ENCODE measurements at places on chromosomes 1 and 21. TPM values are rescaled to one million over a fixed set of nuclear protein-coding genes. Genes with fewer than 3 reads are reported as not detected.

Gene VASH2
- 0.14 TPM for total RNA-seq

DNA sequence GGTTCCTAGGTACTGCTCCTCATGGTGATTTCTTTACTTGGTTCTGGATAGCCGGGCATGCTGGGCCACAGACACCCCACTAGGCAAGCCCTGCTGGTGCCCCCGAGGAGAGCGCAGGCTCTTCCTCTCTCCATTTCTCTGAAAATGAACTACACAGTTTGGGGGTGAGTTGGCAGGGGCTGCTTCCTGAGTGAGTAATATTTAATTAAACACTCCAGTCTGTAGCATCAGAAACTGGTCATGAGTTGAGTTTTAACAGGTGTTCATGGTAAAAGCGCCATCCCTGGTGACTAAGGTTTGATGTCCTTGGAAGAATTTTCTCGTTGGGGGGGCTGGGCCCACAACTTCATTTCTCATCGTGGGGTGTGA lies 1.7 kb downstream of the SPSB1 start:
- no peak for DNase-seq

- DNase-seq = no peak
Observed at GRCh38 chr1:161848676-161849075, 82.6 kb downstream of the ATF6 start.

DNA sequence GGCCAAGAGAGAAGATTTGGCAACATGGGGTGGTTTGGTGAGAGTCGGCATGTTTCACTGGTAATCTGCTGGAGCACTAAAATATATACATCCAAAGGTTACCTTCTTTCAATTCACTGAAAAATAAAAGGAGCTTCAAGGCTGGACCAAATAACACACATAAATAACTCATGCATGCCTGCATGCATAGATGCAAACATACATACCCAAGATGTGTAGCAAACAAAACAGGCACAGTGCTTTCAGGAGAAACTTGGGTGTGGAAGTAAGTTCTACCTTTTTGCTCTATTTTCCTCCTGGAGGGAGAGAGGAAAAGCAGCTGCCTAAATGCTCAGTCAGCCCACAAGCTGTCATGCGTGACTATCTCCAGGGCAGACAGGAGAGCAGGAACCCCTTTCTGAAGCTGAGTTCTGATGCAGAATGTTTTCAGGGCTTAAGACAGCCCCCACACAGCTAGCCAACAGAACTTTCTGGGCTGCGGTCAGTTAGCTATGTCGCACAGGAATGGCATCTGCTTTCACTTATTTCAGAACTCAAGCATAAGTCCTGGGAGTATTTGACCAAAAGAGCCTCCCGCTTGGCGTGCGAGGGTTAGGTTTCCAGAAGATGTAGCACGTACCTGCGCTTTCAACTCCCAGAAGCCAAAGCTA lies 166.2 kb downstream of the TOMM20 start:
- DNase-seq = no peak

GRCh38 chr21:24759348-24760075 lies 847.8 kb downstream of the MRPL39 start:
- DNase-seq = no peak

Gene USP25
- total RNA-seq = 32.0 TPM

DNA sequence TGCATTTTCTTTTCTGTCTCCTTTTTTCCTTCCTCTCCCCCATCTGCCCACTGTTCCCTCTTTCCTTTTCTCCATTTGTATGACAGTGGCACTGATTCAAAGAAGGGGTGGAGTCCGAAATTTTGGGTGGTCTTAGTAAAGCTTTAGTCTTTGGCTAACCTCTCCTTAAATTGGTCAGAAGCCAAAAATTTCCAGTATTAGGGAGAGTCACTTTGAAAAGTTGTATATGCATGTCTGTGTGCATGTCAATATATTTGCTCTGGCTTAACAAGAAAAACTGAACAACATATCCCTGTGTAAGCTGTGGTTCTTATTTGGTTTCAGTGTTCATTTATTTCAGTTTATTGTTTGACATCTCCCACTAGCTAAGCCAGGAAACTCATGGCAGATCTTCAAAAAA lies 314.8 kb upstream of the CXADR start:
- no peak for DNase-seq

All from thoracic aorta (tissue), 2 donors.